Cardiac atrium fibroblast (primary cell): ENCODE measurements at places on chromosomes 1 and 21. TPM values are rescaled to one million over a fixed set of nuclear protein-coding genes. Genes with fewer than 3 reads are reported as not detected.

Gene CASP9
- 10.5 and 15.1 TPM in 2 replicates for total RNA-seq

Gene KIAA1614
- total RNA-seq = 4.9 and 7.9 TPM in 2 replicates

Gene ALPL
- 11.3 and 12.3 TPM in 2 replicates for total RNA-seq

Gene STUM
- total RNA-seq = 0.65 TPM in 1 of 2 replicates, not detected in the other
